ENCODE measurements at places on chromosomes 6 and 20. TPM values are rescaled to one million over a fixed set of nuclear protein-coding genes. Genes with fewer than 3 reads are reported as not detected.

- H3K27ac ChIP-seq: no peak overlapping the region
- H3K4me1 ChIP-seq: no peaks in the 10 kb centered on the region
- peaks cover 57% of the 10 kb centered on the region for H3K27me3 ChIP-seq
- no peak overlapping the region for H3K4me3 ChIP-seq
Observed at GRCh38 chr6:113662688-113663333, 194.3 kb upstream of the MARCKS start.

- no peak overlapping the region for H3K27ac ChIP-seq
- H3K4me1 ChIP-seq: peaks cover 2% of the 10 kb centered on the region
- H3K27me3 ChIP-seq: peaks cover 3% of the 10 kb centered on the region
- no peak for DNase-seq
- no peak overlapping the region for H3K4me3 ChIP-seq
Observed at GRCh38 chr6:45386501-45386900, 8.8 kb upstream of the SUPT3H start.

DNA sequence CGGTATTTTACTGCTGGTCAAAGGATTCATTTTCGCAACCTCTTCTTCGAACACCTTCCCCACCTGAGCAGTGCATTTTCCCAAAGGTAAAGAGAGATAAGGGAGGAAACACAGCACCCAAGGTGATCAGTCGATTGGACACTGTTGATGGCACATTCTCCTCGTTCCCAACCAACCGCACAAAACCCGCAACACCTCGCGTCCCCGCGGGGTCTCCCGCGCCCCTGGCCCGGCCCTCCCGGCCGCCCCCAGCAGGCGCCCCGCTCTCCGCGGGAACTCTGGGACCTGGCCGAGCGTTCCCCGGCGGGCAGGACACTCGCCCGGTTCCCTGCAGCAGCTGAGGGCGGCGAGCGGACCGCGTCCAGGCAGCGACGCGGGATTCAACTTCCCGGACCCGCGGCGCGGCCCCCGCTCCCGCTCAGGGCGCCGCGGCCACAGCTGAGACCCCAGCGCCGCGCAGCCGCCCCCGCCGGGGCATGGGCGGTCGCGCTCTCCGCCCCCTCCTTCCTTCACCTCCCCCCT is 506 bp downstream of the RGS17 start:
- peak overlapping the region; percentile 68 for H3K27ac ChIP-seq
- DNase-seq: peak; percentile 22

The DNAH8 gene
- 0.12 TPM for total RNA-seq

GRCh38 chr6:90650041-90650940 is 63.4 kb upstream of the MAP3K7 start:
- no peak overlapping the region for H3K4me3 ChIP-seq
- no peaks in the 10 kb centered on the region for H3K36me3 ChIP-seq
- no peak overlapping the region for H3K27ac ChIP-seq

DNA sequence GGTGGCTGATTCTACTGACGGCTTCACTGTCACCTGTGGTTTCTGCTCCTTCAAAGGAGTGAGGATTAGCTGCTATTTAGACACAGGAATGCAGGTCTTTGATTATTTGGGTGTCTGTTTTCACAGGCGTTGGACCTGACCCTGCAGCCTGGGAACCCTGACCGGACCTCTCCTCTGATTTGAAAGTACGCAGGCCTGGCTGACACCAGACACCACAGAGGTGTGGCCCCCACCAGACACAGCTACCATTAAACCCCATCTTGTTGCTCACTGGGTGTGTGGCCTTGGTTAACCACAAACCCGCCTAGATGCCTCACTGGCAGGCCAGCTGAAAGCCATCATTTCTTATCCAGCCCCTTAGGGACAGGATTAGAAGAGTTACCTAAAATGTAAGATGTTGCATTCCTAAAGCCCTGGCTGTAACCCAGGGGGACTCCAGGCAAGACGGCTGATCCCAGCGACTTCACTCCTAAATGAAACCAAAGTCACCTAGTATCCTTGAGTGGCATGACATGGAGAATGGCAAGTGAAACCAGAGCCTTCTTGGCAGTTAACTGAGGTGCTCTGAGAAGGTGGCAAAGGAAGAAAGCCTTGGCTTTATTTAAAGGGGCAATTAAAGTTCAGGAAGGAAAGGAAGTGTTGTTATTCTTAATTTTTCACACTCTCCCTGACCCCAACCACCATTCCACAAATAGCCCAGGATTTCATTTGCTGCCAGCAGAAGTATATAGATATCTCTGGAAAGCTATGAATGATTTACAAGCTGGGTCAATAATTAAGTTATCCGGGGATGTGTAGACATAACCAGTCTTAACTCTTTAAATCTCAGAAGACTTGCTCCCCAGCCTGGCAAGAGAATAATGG is 169.9 kb downstream of the QRSL1 start:
- H3K27me3 ChIP-seq: no peaks in the 10 kb centered on the region
- no peaks in the 10 kb centered on the region for H3K36me3 ChIP-seq
- H3K4me1 ChIP-seq: peaks cover 63% of the 10 kb centered on the region
- no peak for DNase-seq
- peak overlapping the region; percentile 15 for H3K4me3 ChIP-seq
- H3K27ac ChIP-seq: peak overlapping the region; percentile 96

DNA sequence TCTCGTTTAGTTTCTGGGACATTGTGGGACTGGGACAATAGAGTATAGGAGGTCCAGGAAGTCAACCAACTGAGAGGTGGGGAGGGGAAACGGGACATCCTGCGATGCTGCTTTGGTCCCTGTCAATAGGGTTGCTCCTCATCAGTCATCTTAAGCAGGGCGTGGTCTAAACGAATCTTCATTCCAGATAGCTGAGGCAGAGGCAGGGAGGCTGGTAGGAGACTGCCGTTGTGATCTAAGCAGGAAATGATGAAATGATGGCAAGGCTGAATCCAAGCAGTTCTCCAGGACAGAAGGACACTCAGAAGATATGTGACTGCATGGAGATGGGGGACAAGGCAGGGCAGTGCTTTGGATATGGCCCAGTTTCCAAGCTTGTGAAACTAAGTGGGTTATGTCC is 953.4 kb downstream of the KIF16B start:
- H3K36me3 ChIP-seq: no peaks in the 10 kb centered on the region
- H3K27ac ChIP-seq: no peak overlapping the region
- H3K4me1 ChIP-seq: no peaks in the 10 kb centered on the region
- H3K27me3 ChIP-seq: no peaks in the 10 kb centered on the region
- no peak for DNase-seq
- no peak overlapping the region for H3K4me3 ChIP-seq
